ENCODE measurements at places on chromosomes 4 and X.

GRCh38 chrX:118990512-118991227, 16.3 kb downstream of the LONRF3 start:
- DNase-seq: no peak

- DNase-seq: no peak
These were observed 160.2 kb upstream of the IGFBP7 start for GRCh38 chr4:57270346-57270745.

DNA sequence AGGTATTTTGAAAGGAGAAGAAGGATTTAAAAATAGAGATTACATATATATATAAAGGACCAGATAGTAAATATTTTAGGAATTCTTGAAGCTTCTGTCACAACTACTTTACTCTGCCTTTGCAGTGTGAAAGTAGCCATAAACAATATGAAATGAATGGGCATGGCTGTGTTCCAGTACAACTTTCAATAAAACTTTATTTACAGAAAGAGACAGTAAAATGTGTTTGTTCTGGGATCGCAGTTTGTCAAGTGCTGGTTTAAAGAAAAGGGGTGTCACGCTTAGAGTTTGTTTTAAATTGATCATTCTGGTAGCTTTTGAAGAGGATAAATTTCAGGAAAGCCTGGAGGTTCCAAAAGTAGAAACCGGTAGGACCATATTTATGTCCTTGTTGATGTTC, 176.1 kb upstream of the HS3ST1 start:
- DNase-seq: no peak

GRCh38 chrX:118181030-118181429, 64.4 kb upstream of the KLHL13 start:
- no peak for DNase-seq

DNA sequence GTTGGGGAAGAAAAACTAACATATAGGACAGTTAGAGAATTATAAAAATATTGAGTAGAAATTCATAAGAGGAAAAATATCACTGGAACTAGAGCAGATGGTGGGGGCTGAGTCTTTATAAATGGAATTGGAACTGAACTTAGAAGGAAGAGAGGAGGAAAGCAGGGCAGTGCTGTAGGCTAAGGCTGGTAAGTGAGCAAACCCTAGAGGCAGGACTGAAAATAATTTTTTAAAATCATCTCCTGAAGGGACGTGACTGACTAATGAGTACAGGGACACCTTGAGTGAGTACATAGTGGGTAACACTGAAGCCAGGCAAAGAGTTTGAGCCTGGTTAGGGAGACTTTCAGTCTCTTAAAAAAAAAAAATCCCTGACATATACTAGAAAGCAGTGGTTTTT, 63.3 kb downstream of the GALNT7 start:
- no peak for DNase-seq

DNA sequence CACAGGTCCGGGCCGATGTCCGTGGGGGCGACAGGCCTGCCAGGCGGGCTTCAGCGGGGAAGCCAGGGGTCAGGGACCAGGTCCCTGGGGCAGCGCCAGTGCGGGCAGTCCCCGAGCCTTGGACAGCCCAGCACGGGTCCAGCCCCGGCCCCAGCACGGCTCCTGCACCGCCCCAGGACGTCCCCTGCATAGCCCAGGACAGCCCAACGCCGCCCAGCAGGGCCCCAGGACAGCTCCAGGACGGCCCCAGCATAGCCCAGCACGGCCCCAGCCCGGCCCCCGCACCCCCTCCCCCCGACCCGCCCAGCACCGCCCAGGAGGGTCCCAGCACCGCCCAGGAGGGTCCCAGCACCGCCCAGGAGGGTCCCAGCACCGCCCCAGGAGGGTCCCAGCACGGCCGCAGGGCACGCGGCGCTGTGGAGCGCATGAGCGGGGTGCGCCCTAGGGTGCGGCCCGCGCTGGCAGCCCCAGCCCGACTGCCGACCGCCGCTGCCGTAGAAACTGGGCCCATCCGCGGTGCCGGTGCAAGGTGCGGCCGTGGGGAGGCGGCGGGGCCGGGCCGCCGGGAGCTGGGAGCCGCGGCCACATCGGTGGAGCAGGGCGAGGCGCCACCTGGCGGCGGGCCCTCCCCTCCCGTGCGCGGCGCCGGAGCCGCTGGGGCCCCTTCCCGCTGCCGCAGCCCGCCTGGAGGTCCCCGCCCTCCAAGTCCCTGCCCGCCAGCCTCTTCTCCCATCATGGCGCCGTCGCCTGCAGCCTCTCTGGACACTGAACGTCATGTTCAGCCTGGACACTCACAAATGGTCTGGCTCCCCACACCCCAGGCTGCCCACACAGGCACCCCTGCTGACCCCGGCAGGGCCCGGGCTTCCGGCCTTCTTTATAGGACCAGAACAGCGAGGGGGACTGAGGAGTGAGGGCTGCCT, 106.8 kb upstream of the NKX1-1 start:
- DNase-seq: no peak

DNA sequence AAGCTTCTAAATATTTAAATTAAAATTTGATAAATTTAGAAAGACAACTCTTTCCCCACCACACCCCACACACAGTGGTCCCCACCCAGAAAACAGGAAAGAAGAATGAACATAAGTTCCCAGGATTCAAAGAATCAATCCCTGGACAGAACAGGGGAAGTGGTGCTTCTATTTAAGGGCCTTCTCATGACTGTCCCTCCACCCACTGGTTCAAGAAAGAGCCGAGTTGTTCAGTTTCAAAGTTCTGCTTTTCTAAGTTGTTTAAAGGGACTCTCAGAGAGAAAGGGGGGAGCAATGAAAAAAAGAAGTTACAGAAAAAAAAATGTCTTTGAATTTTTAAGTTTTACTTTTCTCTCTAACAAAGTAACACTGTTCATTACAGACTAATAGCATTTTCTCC, 195.8 kb downstream of the PDGFC start:
- DNase-seq: no peak

DNA sequence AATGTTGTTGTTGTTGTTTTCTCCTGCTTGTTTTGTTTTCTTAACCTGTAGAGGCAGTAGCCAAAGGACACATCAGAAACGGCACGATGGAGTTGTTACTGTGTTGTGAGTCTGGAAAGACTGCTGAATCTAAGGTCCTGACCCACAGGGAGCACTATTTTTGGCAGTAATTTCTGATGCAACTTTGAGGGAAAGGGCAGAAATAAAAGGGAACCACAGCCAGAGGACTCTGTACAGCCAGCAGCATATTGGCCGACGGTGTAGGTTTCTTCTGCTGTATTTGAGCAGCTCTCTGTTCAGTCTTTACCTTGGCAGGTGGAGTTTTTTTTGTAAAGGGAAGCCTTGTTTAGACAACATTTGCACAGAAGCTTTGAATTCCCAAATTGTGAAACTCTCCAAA, 203.0 kb upstream of the GPR101 start:
- DNase-seq: no peak

- DNase-seq: no peak
These were observed 331.1 kb downstream of the ADGRL3 start for GRCh38 chr4:61531188-61531587.

GRCh38 chr4:22515888-22516541, at the start of gene ADGRA3:
ADGRA3 (minus strand) TSS chr4:22516066; CDS start chr4:22515784, 282 bp downstream.
- peak; percentile 35 for DNase-seq

DNA sequence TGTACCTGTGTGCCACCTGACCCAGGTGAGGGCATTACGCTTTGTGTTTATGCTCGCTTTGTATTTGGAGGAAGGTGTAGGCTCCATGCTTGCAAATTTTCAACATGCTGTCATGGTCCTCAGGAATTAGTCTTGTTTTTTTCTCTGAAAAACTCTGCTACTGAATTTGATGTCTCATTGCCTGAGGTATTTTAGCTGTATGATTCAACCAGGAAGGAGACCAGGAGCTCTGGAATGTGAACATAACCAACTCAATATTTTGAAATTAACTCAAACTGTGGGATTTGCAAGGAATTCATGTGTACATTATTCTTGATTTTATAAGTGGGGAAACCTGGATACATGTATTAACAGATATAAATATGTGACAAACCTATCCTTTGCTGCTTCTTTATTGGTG, 134.1 kb downstream of the SLC4A4 start:
- no peak for DNase-seq

DNA sequence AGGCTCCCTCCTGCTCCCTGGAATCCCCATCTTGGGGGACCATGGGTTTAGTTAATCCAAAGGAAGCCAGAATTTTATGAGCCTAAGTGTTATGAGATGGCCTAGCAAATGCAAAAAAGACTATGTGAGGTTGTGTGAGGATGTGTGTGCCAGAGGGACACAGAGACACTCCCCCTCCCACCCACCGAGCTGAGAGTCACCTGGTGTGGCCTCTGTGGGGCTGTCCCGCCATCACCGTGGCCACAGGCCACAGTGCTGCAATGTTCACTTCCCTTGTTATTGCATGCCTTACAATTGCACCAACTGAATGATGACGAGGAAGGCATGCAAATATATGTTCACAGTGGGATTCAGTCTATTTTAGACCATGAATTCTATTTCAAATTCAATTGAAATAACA, 601 bp upstream of the FGFBP2 start:
- no peak for DNase-seq

- DNase-seq: no peak
These were observed 3.9 kb downstream of the SPON2 start for GRCh38 chr4:1168191-1169101.

DNA sequence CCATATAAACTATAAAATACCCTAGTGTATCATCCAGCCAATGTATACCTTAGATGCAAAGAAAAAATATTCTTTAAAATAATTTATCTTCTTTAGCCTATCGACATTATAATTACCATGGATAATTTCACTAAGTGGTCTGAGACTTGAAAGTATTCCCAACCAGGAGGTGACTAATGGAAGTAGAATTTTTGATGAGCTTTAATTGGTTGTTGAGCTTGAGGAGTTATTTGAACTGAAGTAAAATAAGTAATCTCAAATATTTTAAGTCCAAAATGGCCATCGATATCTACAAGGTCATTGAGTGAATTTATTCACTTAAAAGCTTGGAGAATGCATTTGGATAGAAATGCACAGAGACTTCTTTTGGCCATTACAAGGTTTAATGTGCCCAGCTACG, 436.2 kb downstream of the TLL1 start:
- no peak for DNase-seq

- DNase-seq: no peak
These were observed 350 bp downstream of the H2BW1 start for GRCh38 chrX:104013158-104013557.

DNA sequence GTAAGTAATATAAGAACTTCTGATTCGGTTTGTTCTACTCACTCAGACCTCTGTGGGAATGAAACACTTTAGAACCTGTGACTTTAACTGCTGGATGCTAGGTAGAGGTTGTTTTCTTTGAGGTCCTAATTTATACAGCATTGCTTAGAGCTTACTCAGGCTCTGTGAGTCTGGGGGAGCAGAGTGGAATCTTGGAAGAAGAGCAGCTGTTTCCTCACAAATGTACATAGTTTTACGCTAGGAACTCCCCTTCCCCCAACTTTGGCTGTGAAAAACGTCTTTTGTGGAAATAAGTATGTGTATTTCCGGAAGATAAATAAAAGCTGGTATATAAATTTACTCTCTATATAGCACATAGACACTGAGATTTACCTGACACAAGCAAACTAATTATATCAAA, 141.4 kb downstream of the NAA11 start:
- DNase-seq: no peak

DNA sequence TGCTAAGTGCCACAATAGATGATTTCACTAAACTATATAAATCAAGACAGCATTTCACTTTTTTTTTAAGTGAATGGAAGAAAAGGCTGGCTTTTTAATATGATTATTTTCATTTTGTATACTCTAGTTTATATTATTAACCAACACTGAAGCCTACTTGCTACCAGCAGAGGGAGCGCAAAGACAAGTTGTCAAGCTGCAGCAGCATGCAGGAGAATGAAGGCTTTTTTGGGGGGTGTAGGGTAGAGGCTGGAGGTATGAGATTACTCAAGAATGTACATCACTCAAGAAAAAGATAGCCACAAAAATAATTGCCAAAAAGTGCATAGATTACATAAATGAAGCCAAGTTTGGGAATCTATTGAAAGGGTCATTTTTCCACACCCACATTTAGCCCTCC, 519.5 kb downstream of the FGF13 start:
- DNase-seq: no peak

GRCh38 chrX:21610168-21610567, 48.0 kb downstream of the KLHL34 start:
- no peak for DNase-seq

GRCh38 chr4:28966982-28967381, 1753.2 kb upstream of the PCDH7 start:
- no peak for DNase-seq

DNA sequence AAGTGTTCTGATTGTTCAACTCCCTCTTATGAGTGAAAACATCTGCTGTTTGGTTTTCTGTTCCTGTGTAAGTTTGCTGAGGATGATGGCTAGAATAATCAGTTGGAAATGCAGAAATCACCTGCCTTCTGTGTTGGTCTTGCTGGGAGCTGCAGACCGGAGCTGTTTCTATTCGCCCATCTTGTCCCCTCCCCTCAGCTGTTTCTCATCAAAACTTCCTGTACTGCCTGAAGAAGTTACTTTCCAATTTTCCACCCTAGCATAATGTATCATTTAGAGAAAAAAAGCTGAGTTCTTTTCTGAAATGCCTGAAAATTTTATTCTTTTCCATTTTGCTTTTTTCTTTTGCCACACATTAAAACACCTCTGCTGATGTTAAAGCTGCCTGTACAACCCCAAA, 167.6 kb downstream of the TEX13A start:
- DNase-seq: no peak

GRCh38 chr4:80307183-80307735, 28.3 kb upstream of the CFAP299 start:
- peak; percentile 84 for DNase-seq

DNA sequence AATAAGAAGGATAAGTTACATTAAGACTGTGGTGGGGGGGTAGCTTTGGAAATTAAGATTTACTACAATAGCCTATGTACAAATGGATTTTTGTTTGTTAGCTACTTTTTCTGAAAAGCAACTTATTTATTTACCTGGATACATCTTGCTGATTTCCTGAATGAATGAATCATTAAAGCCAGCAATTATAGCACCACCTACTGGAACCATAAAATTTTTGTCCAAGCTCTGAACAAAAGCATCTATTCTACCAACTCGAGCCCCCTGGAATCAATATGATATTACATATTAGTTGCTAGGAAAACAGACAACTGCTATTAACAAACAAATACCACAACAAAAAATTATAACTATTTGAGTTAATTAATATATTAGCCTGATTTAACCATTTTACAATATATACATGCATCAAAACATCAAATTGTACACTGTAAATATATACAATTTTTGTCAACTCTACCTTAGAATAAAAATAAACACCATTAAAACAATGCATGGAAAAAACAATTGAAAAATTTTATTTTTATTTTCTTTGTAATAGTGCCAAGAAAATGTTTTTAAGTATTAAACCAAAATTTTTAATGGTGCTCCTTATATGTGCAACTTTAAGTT, 15.3 kb downstream of the SEPSECS start:
- DNase-seq: peak; percentile 13

- DNase-seq: no peak
These were observed 384.6 kb upstream of the IGFBP7 start for GRCh38 chr4:57494821-57495220.
